ENCODE measurements at places on chromosomes 11 and 22. TPM values are rescaled to one million over a fixed set of nuclear protein-coding genes. Genes with fewer than 3 reads are reported as not detected.

- peak overlapping the region; percentile 16 for H3K27ac ChIP-seq
- no peaks in the 10 kb centered on the region for H3K36me3 ChIP-seq
- no peaks in the 10 kb centered on the region for H3K4me1 ChIP-seq
- H3K27me3 ChIP-seq: peaks cover 7% of the 10 kb centered on the region
- no peak for DNase-seq
Observed at GRCh38 chr22:47307326-47307725, 544.9 kb downstream of the TBC1D22A start.

GRCh38 chr22:46195487-46196165, 45.3 kb downstream of the PPARA start:
- peaks cover 3% of the 10 kb centered on the region for H3K36me3 ChIP-seq
- DNase-seq: no peak
- no peak overlapping the region for H3K27ac ChIP-seq
- no peak overlapping the region for H3K4me3 ChIP-seq
- H3K27me3 ChIP-seq: no peaks in the 10 kb centered on the region

DNA sequence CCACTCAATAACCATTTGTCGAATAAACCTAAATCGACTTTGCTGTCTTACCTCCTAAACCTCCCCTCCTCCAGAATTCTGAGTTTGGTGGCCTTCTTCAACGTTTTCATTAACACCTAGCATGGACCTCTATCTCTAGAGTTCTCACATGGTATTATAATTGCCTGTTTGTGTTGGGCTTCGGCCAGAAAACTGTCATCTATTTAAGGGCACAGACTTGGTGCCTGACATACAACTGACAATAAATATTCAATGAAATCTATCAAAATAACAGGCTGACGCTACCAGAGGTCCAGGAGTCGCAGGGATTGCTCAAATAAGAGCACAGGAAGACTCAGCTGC, 687 bp downstream of the ALKBH8 start:
- H3K4me1 ChIP-seq: peaks cover 53% of the 10 kb centered on the region
- H3K27me3 ChIP-seq: no peaks in the 10 kb centered on the region
- peaks cover 8% of the 10 kb centered on the region for H3K36me3 ChIP-seq
- no peak for DNase-seq
- H3K27ac ChIP-seq: peak overlapping the region; percentile 94

DNA sequence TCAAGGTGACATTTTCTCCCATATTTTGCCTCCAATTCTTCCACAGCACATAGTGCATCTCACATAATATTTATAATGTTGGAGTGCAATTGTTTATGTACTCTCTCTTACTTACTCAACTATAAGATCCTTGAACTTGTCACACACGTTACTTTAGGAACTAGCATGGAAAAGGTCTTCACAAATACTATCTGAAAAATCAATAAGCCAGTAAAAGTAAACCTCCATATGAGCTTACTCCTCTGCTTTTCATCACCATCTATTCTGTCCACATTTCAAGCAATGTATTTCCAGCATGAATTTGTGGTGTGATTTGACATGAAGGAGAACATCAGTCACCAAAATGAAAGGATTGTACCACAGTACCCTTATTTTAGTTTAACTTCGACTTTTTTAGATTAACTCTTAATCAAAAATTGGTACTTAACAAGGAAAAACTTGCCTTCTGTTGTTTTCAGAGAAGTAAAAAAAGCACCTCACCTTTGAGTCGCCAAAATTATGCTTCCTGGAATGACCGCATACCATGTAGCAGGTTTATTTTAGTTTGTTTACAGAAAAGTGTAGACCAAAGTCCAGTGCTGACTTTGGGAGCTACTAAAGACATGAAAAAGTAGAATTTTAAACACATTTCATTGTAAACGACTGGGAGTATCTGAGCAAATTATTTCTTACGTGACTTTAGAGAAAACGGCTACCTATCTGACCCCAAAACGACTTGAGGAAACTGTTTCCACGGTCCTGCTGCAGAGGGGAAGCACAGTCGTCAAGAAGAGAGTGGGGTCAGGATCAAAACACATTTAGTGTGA, at the start of gene SLC22A9:
SLC22A9 (plus strand) TSS at position 621 of the 806 bp plus-strand sequence. CDS start 272 bp downstream, outside the sequence.
- H3K27me3 ChIP-seq: peaks cover 34% of the 10 kb centered on the region
- no peak within 1 kb of the TSS for H3K4me3 ChIP-seq
- no peaks in the 10 kb centered on the region for H3K36me3 ChIP-seq

GRCh38 chr11:73939096-73939495, 11.7 kb upstream of the DNAJB13 start:
- no peaks in the 10 kb centered on the region for H3K4me1 ChIP-seq
- no peak for DNase-seq
- H3K36me3 ChIP-seq: peaks cover 21% of the 10 kb centered on the region

Gene VPREB1
- not detected for total RNA-seq

DNA sequence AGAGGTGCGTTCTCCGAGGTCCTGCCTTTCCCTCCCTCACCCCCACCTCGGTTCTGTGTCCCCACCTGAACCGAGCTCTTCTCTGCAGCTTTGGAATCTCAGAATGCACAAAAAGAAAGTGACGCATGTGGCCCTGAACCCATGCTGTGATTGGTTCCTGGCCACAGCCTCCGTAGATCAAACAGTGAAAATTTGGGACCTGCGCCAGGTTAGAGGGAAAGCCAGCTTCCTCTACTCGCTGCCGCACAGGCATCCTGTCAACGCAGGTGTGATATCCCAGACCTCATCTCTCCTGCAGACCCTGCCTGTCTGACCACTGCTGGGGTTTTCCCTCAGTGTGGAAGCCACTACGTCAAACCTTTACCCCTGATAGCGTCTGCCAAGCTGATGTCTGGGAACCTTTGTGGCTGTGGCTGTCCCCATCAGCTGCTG, 13.9 kb downstream of the ACP2 start:
- H3K27me3 ChIP-seq: no peaks in the 10 kb centered on the region
- H3K36me3 ChIP-seq: peaks cover 36% of the 10 kb centered on the region
- DNase-seq: peak; percentile 59
- H3K4me1 ChIP-seq: peaks cover 30% of the 10 kb centered on the region
- peak overlapping the region; percentile 49 for H3K4me3 ChIP-seq

DNA sequence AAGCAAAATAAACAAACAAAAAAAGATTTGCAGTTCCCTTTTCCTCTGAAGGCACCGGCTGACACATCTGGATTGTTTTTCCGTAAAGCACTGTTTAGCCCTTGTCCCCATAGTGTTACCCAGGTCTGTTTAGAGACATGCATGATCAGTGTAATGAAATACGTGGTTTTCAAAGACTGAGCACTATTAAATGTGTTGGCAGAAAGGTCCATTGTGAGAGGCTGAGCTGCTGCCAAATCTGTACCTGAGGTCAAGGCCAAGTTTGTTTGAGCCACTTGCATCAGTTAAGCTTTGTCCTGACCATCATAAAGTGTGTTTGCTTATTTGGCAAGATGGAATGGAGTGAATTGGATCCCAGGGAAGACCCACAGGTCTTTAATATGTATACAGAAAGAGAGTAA, 26.3 kb downstream of the CTR9 start:
- H3K4me3 ChIP-seq: no peak overlapping the region
- DNase-seq: no peak
- H3K4me1 ChIP-seq: no peaks in the 10 kb centered on the region
- peaks cover 20% of the 10 kb centered on the region for H3K36me3 ChIP-seq
- peak overlapping the region; percentile 26 for H3K27ac ChIP-seq

Gene TSKU
- total RNA-seq: 3.7 TPM

DNA sequence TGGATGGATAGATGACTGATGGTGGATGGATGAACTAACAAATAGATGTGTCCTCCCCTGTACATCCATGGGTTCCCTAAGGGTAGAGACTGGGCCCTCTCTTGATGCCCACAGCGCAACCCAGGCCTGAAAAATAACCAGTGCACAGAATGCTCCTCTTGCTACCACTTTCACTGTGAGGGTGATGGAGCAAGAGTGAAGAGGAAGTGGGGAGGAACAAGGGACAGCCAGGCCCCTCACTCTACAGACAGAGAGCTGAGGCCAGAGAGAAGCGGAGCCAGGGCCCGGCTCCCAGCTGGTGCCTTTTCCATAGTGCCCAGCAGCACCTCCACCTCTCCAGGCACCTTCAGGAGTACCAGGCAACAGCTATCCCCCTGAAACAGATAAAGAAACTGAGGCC, 67.7 kb downstream of the THAP12 start:
- H3K4me3 ChIP-seq: no peak overlapping the region
- no peak for DNase-seq
- H3K27me3 ChIP-seq: no peaks in the 10 kb centered on the region
- H3K36me3 ChIP-seq: no peaks in the 10 kb centered on the region
- no peaks in the 10 kb centered on the region for H3K4me1 ChIP-seq

GRCh38 chr22:39809772-39810557, 83.6 kb downstream of the ENTHD1 start:
- H3K36me3 ChIP-seq: no peaks in the 10 kb centered on the region
- peaks cover 15% of the 10 kb centered on the region for H3K4me1 ChIP-seq
- no peak overlapping the region for H3K4me3 ChIP-seq
- DNase-seq: no peak

DNA sequence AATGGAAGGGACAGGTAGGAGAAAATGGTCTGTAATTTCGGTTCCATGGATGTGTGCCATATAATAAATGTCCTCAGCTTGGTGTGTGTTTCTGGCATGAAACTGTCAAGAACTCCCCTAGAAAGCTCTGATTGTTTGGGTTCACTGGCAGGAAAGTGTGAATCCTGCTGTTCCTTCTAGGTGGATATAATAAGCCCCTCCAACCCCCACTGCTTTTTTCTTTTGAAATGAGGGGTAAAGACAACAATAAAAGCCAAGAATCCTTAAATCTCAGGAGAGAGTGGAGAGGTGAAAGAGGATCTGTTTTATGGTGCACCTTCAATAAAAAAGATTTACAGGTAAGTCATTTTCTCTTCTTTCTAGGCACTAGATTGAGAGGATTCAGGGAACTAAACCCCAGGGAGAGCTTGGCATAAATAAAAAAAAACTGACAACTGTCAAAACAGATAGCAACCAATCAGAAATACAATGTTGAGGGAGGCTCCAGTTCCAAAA, 74.9 kb downstream of the CACNG2 start:
- H3K36me3 ChIP-seq: no peaks in the 10 kb centered on the region
- H3K27ac ChIP-seq: no peak overlapping the region
- no peaks in the 10 kb centered on the region for H3K4me1 ChIP-seq
- DNase-seq: no peak
- H3K4me3 ChIP-seq: no peak overlapping the region
- H3K27me3 ChIP-seq: peaks cover 20% of the 10 kb centered on the region
